Activated CD4-positive, alpha-beta T cell treated with anti-CD3 and anti-CD28 coated beads for 48 hours (primary cell): ENCODE measurements at places on chromosomes 12 and 14.

DNA sequence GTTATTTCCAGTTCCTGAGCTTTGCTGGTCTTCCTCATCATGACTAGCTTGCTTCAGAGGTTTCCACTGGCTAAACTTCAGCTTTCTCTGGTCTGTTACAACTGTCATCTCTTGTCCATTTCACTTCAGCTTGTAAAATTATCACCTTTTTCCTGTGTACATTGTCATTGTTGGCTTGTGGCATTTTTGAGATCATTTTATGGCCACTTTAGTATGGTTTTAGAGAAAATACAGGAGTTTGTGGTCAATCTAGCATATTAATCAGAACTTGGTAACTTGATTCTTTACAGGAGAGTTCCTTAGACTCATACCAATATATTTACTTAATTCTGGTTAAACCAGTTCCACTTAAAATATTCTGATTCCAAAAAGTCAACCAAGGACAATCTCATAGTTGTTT lies 235.9 kb upstream of the KITLG start:
- DNase-seq, result no peak

DNA sequence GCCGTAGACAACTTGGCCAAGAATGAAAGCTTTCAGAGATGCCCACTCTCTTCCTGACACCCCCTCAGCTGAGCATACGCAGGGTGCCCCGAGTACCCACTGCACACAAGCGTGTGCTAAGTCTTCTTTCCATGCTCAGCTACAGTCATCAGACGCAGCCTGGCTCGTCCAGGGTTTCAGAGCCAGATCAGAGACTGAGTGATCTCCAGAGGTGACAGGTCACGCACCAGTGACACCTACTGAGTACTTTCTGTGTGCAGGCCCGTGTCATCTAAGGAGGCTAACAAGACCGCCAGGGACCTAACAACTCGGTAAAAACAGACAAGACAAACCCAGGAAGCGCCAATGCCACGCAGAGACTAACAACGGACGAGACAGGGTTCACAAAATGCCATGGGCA lies 25.1 kb downstream of the STX2 start:
- no peak for DNase-seq

GRCh38 chr12:46533723-46534122 lies 161.2 kb upstream of the SLC38A2 start:
- no peak for DNase-seq

DNA sequence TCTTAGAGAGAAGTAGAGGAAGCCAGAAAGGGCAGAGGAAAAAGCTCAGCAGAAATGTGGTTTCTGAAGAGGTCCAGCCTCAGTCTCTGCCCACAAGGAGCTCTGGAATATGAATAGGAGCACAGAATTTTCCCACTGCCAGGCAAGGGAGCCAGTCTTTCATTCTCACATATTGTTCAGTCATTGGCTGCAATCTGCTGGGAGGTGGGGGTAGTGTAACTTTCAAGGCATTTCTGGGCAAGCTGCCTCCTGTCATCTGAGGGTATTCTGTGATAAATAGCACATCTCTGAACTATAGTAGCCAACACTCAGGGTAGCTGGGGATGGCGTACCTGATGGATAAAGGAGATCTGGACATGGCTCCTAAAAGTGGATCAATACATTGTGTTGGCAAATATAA lies 127.2 kb downstream of the LRRK2 start:
- no peak for DNase-seq

- DNase-seq, result no peak
Observed at GRCh38 chr12:55937981-55938380, 7.0 kb downstream of the DGKA start.

DNA sequence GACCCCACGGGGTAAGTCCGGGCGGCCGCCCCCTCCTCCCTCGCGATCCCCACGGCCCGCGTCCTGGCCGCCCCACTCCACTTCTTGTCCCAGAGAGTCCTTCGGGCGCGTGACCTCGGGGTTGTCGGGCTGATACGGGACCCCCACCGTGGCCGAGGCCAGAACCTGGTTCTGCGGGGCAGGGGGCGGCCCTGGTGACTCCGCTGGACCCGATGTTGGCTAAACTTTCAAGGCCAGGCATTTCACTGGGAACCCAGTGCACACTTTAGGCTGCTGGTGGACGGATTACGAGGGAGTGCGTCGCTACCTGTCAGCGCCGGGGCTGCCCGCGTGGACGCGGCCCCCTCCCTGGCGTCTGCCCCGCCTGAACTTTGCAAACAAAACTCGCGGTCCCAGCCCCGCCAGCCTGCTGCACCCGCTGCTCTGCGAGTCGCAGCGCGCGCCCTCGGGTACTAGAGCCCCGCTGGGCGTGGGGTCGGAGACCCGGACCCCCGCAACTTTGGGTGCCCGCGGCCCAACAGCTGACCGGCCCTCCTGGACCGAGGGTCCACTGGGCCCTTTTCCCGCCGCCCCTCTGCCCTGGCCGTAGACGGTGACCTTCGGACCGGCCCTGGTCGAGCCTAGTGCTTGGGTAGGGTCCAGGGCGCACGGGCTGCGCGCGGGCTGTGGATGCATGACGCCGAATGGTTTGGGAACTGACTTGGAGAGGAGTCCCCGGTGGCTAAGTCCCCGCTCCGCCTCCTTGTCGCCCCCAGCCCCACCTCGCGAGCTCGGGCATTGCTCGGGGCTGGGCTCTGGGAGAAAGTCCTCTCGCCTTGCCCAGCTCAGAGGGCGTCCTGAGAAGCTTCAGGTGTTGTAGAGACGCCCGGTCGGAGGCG lies 624 bp downstream of the RIN3 start:
- peak; percentile 49 for DNase-seq

DNA sequence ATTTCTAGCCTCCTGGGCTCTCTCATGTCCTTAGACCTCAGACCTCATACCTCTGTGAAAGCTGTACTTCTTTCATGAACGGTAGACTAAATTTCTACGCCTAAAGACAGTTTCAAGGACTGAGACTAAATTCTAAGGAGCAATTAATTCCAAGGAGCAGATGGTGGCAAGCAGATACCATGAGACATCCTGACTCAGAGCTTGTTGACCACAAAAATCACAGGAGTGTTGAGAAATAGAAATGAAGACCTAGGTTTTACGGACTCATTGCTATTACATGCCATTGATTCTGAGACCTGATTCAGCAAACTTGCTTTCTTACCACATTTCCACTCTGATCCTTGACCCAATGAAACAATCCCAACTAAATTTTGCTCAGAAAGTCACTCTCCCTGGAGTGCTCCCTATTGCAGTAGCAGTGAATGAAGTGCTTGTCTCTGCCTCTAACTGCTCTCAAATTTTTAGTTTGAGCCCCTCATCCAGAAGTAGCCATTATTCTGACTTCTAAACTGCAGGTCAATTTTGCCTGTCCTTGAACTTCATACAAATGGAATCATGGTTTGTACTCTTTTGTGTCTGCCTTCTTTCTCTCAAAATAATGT lies 52.0 kb downstream of the PEX5 start:
- DNase-seq, result no peak

DNA sequence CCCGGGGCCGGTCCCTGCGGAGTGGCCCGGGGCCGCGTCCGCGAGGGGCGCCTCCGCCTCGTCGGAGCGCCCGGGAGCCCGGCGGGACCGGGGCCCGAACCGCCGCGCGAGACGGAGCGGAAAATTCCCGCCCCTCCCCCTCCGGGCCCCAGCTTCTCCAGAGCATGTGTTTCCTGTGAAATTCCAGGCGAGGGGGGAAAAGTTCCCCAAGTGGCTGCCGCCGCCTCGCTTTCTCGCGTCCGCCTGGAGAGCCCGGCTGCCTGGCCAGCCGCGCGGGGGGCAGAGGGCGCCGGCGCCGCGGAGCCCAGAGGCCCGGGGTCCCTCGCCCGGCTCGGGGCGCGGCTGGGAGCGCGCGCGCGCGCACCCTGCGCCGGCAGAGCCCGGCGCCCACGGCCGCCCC lies 904 bp downstream of the CACNA1C start:
- no peak for DNase-seq
